Kidney (tissue), 22 donors: ENCODE measurements at places on chromosomes 3 and 15. TPM values are rescaled to one million over a fixed set of nuclear protein-coding genes. Genes with fewer than 3 reads are reported as not detected.

SH2D7 gene
- not detected for polyA plus RNA-seq

SEMA3G gene
- polyA plus RNA-seq, result 28.2 TPM

ABI3BP gene
- polyA plus RNA-seq, result 7.1 TPM

EFCC1 gene
- 2.4 TPM for polyA plus RNA-seq

MRPS11 gene
- 96.8 TPM for polyA plus RNA-seq

ATP8B4 gene
- 2.1 TPM for polyA plus RNA-seq
